Suprapubic skin (tissue), 4 donors: ENCODE measurements at places on chromosomes 11 and 22. TPM values are rescaled to one million over a fixed set of nuclear protein-coding genes. Genes with fewer than 3 reads are reported as not detected.

GRCh38 chr11:69416762-69417698 lies 64.4 kb upstream of the LINC01488 start:
- DNase-seq: no peak

GRCh38 chr11:44328138-44328660 lies 18.3 kb upstream of the ALX4 start:
- DNase-seq: no peak

GRCh38 chr11:128392259-128392658 lies 195.1 kb downstream of the ETS1 start:
- no peak for DNase-seq

GRCh38 chr11:63554877-63555223 lies 8.3 kb downstream of the PLAAT2 start:
- DNase-seq: no peak

Gene RRAS2
- total RNA-seq: 24.1 TPM

Gene KCNK4
- total RNA-seq: not detected

DNA sequence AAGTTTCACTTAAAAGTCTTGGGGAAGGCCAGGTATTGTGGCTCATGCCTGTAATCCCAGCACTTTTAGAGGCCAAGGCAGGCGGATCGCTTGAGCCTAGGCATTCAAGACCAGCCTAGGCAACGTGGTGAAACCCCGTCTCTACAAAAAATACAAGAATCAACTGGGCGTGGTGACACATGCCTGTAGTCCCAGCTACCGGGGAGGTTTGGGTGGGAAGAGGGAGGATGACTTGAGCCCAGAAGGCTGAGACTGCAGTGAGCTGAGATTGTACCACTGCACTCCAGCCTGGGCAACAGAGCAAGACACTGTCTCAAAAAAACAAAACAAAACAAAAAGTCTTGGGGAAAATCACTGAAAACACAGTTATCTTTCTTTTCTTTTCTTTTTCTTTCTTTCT lies 15.4 kb upstream of the XBP1 start:
- no peak for DNase-seq

DNA sequence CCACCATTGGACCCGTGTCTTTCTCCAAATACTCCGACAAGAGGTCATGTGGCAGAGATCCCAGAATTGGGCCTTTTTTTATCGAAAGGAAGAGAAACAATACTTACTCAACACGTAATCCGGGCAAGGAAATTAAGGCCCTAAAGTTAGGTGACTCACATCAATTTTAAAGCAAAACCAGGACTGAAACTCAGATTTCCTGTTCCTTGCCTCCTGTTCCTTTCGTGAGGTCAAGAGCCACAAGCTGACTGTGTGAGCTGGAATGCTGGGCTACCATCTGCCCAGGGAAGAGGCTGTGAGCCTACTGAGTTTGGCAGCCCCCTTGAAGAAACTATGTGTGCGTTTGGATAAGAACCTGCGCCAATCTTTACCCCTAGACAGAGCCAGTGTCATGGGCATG lies 27.1 kb upstream of the MRGPRX2 start:
- no peak for DNase-seq

- DNase-seq: no peak
Measured at GRCh38 chr11:32884770-32885384, 7.7 kb upstream of the QSER1 start.

Gene PRR33
- total RNA-seq: not detected

- DNase-seq: no peak
Measured at GRCh38 chr11:29782447-29782846, 234.4 kb downstream of the KCNA4 start.

GRCh38 chr11:73651661-73652045 lies 5.3 kb downstream of the PLEKHB1 start:
- DNase-seq: no peak

DNA sequence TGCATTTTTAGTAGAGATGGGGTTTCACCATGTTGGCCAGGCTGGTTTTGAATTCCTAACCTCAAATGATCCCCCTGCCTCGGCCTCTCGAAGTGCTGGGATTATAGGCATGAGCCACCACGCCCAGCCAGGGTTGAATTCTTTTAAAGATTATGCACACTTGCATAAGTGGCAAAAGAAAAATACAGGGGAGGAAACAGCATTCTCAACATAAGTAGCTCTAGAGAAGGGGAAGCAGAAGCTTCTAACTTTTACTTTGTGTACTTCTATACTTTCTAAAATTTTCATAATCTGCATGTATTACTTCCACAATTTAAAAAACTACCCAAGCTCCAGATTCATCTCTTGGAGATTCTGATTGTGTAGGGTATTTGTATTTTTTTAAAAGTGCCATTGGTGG lies 108.0 kb downstream of the SLC1A2 start:
- DNase-seq: no peak

- peak; percentile 96 for DNase-seq
Measured at GRCh38 chr22:24247564-24248344, 2.9 kb upstream of the GGT5 start.

- DNase-seq: no peak
Measured at GRCh38 chr11:130462931-130463330, 14.5 kb downstream of the ADAMTS15 start.

GRCh38 chr11:11419747-11420146 lies 66.7 kb upstream of the CSNK2A3 start:
- no peak for DNase-seq

GRCh38 chr11:84501750-84502149 lies 1125.4 kb downstream of the DLG2 start:
- no peak for DNase-seq

- no peak for DNase-seq
Measured at GRCh38 chr22:31615491-31615860, 46.5 kb downstream of the PISD start.

GRCh38 chr11:112995423-112996090 lies 34.3 kb downstream of the NCAM1 start:
- no peak for DNase-seq

DNA sequence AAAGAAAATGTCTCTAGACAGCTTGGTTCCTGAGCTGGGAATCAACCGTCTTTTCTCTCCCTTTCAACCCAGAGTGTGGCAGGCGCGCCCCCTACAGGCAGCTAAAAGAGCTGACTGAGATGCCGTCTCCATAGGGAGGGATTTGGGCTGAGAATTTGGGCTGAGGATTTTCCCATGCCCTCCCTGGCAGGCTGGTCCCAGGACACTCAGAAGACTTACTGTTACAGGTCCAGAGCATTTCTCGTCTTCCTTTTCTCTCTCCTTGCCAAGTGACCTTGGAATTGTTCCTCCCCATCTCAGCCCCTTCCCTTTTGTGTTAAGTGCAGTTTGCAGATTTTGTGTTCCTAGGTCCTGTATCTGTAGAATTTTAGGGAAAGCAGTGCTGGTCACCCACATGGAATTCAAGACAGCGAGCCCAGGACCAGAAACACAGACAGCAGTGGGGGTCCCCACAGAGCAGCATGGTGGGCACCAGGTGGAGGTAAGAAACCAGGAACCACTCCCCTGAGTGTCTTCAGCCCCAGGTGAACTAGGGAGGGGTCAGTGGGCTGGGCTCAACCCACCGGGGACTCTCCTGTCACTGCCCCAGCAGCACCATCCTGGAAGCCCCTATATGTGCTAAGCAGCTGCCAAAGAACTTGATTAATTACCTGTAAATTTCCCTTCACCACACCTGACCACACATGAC lies 9.9 kb upstream of the IGLL5 start:
- DNase-seq: no peak

DNA sequence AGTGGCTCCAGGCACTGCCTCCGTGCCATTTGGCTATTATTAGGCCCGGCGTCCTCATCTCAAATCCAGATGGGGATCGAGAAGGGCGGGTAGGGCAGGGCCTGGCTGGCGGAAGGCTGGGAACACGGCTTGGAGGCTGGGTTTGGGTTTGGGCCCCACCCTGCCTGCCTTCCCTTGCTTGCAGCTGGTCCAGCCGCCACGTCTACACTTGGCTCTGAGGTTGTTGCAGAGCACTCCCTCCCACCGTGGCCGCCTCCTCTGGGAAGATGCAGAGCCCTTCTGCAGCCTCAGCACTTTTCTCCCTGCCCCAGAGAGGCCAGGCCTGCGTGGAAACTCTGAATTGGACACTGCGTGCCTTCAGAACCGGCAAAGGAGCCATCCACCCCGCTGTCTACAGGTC lies 5.2 kb upstream of the SMTN start:
- peak; percentile 91 for DNase-seq

Gene P2RY2
- total RNA-seq: 5.5 TPM

GRCh38 chr11:125621995-125622394 lies 3.0 kb upstream of the CHEK1 start:
- no peak for DNase-seq

- no peak for DNase-seq
Measured at GRCh38 chr11:48074425-48075181, 94.2 kb downstream of the PTPRJ start.

DNA sequence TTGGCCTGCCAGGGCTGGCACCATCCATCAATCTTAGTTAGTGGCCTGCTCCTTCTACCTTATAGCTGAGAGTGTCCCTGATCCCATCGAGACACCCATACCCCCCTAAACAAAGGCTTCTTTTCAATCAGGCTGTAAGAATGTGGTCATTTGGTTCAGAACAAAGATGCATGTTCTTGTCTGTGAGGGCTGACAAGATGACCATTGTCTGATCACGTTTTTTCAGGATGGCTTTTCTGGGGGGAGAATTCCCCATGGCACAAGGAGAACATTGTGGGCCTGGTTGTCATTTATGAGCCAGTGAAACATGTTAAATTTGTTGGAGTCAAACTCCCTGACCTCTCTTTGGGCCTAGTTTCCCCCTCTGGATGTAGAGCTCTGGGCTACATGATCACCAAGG lies 160.4 kb downstream of the INSC start:
- no peak for DNase-seq

Gene DGAT2
- 182 TPM for total RNA-seq

GRCh38 chr11:130085671-130086290 lies 16.1 kb downstream of the APLP2 start:
- no peak for DNase-seq

DNA sequence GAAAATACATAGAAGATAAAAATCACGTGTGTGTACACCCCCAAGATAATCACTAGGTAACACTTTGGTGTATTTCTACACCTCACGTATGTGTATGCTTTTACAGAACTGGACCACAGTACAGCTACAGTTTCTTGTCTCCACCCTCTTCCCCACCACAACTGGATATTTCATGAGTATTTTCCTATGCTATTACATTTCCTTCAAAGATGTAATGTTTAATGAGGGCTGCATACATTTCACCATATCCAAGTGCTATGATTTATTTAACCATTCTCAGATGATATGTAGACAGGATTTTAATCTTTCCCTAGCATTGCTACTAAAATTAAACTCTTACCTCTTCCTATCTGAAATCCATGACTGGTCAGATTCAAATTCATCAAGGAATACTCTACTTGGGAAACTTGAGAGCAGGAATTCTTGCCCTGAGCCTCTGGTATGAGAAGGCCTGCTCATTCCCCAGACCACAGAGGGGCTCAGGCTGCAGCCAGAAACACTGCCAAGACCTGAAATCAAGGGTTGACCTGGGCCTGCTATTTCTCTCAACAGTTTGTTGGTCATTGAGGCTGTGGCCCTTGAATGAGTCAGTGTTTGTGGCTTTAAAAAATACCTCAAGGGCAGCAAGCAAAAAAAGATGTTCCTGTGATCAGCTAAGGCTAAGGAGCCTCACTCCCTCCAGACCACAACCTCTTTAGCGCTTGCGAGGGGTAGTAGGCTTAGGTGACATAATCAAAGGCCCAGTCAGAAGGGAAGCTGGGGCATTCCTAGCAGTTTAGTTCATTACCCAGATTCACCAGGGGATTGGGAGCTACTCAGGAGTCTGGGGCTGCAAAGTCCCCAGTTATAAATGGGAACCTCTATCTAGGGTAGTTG lies 55.5 kb downstream of the ABTB2 start:
- DNase-seq: no peak

Gene POU2AF3
- 0.89 TPM for total RNA-seq

DNA sequence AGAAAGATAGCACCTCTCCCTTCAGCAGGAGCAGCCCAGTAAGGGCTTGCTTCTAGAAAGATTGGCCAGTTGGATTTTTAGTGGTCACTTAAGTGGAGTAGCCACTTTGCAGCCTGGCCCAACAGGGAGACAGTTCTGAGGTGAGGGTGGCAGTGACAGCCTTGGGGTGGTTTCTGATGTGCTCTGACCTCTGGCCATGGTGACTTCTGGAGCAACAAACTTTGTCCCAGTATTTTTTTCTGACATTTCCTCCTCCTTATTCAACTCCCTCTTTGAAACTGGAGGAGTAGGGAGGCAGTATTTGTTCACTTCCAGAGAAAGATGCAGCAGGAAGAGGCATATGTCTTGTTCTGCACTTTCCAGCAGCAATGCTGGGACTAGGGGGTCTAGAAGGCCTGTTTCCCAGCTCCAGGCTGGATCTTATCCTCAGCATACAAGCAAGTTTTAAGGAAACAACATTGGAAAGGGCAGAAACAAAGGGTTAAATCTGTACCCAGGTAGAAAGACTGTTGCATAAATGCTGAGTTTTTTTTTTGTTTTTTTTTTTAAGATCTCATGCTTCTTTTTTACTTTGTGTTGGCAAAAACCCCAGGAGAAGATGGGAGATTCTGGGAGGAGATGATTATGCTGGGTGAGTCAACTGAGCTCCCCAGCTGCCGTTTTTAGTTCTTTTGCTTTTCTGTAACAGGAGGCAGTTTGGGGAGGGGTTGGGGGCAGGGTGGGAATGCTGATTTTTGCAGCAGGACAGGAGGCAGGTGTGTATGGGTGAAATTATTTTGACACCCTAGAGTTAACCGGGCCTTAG lies 37.2 kb downstream of the RCOR2 start:
- DNase-seq: no peak

- DNase-seq: no peak
Measured at GRCh38 chr11:1283091-1283511, 26.3 kb downstream of the TOLLIP start.

Gene UCP2
- 15.8 TPM for total RNA-seq

DNA sequence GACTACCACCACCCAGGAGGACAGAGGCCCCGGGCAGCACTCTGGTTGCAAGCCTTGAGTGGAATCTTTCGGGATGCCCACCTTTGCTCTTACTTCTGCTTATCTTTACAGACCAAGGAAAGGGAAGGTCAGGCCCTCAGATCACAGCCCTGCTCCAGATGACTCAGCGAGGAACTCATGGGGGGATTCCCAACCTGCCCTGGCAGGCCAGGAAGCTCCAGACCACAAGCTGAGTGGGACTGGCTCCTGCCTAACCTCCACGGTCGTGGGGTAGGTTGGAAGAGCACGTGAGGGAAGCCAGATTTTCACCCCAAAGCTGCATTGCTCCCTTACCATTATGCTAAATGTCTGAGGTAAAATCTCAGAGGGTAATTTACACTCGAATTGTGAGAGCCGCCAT lies 11.8 kb downstream of the TBC1D10A start:
- DNase-seq: no peak

DNA sequence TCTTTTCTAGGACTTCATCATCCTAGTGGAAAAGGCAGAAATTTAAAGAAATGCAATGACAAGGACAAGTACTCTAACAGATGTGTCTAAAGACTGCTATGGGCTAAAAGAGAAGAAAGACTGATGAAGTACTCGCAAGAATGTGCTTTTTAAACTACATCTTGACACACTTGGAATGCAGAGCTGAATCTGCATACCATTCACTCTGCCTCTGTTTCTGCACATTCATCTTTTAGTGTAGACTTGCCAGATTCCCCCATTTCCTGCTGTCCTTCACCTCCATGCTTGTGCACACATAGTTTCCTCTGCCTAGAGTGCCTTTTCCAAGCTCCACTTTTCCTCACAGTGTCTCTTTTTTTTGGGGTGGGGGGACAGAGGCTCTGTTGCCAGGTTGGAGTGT lies 239.0 kb upstream of the CCDC179 start:
- no peak for DNase-seq
